ENCODE measurements at places on chromosomes 12 and 14.

DNA sequence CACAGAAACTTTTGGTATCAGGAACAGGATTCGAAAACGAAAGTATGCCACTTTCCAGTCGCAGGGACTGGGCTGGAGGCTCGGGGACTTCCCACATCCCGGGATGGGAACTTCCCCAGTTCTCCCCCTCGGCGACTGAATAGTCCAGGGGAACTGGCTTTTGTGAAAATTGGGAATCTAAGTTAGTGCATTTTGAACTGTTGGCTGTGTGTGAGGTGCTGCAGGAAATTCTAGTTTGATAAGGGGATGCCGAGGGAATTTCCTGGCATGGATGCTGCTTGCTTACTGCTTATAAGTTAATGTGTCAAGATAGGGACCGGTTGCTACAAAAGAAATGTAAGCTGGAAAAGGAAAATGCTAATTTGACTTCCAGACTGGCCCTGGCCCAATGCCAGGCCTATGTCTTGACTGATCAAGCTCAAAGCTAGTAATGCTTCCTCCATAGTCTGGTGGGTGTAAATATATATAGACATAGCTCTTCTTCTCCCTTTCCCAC, 73.4 kb upstream of the EIF5 start:
- DNase-seq: no peak

DNA sequence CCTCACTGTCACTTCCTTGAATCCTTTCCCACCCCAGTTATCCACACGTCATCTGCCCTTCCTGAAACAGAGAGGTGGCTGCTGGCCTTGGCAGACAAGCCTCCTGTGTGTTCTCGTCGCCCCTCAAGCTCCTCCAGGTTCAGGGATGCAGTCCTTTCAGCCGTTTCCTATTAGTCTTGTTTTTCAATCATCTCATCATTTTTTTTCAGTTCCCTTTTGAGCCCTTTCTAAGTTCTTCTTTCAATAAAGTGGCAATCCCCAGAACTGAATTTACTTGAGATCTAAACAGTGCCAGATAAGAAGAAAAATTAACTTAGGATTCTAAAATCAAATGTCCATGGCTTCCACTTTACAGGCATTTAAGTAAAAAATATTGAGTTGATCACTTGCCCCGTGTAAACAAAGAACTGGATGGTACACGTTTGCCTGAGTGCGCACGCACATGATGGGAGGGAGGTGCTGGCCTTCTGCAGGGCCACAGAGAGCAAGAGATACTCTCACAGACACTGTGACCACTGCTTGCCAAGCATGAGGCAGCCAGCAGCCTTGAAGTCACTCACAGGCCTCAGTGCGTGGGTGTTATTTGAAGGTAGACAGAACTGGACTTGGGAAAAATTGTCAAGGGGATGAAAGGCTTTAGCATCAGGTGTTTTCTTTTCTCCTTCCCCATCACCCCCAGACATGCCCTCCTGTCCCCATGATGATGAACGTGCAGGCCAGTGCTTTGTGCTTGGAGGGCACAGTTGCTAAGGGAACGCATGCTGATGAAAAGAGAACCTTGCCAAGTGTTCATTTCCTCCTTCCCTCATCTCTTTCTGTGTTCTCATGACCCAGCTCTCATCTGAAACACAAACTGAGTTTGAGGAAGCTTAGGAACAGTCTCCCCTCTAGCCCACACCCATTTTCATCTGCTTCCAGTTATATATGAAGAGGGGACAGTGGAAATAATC, 408.3 kb downstream of the EGLN3 start:
- DNase-seq: no peak

- DNase-seq: no peak
These were observed 264.4 kb downstream of the FOXG1 start for GRCh38 chr14:29030970-29031369.

GRCh38 chr14:88342980-88343379, 19.9 kb upstream of the KCNK10 start:
- DNase-seq: no peak

DNA sequence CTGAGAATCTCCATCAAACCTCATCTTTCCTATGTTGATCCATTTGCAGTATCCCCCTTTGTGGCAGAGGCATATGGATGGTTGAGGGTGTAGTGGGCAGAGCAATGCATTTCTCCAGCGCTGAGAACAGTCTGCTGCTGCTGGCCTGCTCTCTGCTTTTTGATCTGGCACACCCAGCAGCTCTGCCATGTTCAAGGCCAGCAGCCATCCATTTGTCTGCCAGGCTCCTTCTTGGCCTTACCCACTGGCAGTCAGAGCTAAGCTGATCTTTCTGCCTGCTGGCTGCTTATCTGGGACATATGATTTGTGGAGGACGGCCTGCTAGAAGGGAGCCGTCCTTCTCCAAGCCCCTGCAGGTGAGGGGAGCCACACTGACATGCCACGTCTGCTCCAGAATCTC, 17.0 kb downstream of the NPC2 start:
- DNase-seq: no peak

GRCh38 chr14:100299238-100299560, 7.0 kb downstream of the SLC25A29 start:
- no peak for DNase-seq

- no peak for DNase-seq
These were observed 34.2 kb upstream of the PPP1R13B start for GRCh38 chr14:103881268-103882201.

- no peak for DNase-seq
These were observed 108.4 kb downstream of the EXOC5 start for GRCh38 chr14:57160333-57160732.

GRCh38 chr12:92098594-92099380, 46.9 kb downstream of the BTG1 start:
- DNase-seq: no peak

- no peak for DNase-seq
These were observed 33.9 kb upstream of the FAM222A start for GRCh38 chr12:109679501-109680263.

- no peak for DNase-seq
These were observed 556.6 kb downstream of the TRHDE start for GRCh38 chr12:72828662-72829324.

GRCh38 chr12:56601503-56601902, 28.6 kb downstream of the BAZ2A start:
- DNase-seq: no peak

Measured in central memory CD4-positive, alpha-beta T cell (primary cell).